ENCODE measurements at places on chromosomes 3 and 15.
A peak's percentile ranks its signal among the peaks of the same experiment; 100 is the strongest.

DNA sequence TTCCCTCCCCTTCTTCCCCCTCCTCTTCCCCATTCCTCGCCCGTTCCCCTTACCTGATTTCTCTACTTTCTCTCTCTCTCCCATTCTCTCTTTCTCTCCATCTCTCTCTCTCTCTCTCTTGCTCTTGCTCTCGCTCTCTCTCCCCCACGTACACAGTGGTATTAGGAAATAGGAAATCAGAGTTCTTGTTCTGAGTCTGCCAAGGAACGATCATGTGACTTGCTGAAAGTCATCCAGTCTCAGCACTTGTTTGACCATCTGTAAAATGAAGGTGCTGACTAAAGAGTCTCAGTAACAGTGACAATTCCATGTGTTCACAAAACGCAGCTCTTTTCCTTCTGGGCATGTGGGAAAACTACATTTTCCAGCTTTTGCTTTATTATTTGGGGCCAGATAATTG lies 445.0 kb upstream of the TGFBR2 start:
- DNase-seq: no peak

GRCh38 chr3:50559702-50560101 lies 7.8 kb downstream of the C3orf18 start:
- DNase-seq: no peak

GRCh38 chr3:120469882-120470301 lies 19.1 kb upstream of the FSTL1 start:
- DNase-seq: no peak

GRCh38 chr3:10000686-10001085 lies 14.0 kb upstream of the EMC3 start:
- DNase-seq: no peak

GRCh38 chr15:38683382-38684242 lies 119.0 kb upstream of the RASGRP1 start:
- peak; percentile 47 for DNase-seq

DNA sequence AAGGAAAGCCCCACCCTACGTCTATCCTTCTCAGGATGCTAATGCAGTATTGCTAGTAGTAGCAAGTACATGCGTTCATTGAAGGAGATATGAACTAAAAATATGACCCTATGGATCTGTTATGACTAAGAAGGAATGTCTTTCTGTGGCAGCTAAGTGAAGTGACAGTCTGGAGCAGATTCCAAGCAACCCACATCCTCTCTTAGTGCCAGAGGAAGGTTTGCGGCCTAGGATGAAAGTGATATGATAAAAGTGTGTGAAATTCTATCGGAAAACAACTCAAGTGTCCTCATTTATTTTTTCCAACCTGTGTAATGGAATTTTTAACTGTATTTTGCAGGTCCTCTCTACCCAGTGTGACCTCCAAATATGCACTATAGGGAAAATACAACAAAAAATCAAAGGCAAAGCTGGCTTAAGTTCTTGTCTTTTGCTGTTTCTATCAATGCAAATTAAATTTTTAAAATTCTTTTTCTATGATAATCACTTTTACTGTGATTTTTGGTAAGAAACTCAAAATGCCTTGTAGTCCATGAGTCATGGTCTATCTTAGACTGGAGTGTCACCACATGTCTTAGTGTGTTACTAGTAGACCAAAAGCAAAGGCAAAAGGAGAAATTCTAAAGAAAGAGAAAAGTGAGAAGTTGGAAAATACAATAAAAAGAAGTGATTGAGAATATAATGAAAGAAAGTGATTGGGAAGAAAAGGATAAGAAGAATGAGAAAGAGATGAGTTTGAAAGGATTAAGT lies 161.2 kb upstream of the TMCO5A start:
- no peak for DNase-seq

DNA sequence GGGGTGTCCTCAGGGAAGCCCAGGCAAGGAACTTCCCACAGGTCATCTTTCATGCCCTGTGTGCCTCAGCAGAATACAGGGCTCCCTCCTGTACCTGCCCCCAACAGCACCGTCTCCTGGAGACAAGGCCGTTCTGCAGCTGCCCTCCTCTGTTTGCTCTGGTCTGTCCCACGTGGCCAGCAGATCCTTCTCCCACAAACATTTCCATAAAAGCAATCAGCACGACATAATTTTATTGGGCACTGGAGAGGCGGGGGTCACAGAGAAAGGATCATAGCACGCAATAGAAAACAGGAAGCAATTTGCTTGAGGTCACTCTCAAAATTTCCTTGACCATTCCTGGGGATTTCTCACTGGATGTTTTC lies 29.4 kb downstream of the STARD5 start:
- no peak for DNase-seq

- DNase-seq: no peak
Measured at GRCh38 chr15:55824857-55825613, 82.1 kb upstream of the PRTG start.

DNA sequence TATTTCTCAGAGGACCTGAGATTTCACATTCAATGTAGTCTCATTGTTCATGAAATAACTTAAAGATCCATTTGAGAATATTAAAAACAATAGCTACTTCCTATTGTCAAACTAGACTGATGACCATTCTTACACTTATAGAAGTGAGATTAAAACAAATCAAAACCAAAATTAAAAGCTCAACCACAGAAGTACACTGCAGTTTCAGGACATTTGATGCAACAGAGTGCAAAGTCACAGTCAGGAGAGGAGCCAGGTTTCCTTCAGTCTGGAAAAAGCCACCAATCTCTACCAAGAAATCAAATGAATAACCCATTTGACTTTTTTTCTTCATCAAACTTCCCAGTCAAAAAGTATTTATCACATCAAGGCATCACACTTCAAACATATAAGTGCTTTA lies 5.5 kb downstream of the CCPG1 start:
- DNase-seq: no peak

- DNase-seq: no peak
Measured at GRCh38 chr3:185308126-185308754, 54.4 kb upstream of the EHHADH start.

GRCh38 chr15:60989696-60990095 lies 239.4 kb downstream of the RORA start:
- DNase-seq: no peak

DNA sequence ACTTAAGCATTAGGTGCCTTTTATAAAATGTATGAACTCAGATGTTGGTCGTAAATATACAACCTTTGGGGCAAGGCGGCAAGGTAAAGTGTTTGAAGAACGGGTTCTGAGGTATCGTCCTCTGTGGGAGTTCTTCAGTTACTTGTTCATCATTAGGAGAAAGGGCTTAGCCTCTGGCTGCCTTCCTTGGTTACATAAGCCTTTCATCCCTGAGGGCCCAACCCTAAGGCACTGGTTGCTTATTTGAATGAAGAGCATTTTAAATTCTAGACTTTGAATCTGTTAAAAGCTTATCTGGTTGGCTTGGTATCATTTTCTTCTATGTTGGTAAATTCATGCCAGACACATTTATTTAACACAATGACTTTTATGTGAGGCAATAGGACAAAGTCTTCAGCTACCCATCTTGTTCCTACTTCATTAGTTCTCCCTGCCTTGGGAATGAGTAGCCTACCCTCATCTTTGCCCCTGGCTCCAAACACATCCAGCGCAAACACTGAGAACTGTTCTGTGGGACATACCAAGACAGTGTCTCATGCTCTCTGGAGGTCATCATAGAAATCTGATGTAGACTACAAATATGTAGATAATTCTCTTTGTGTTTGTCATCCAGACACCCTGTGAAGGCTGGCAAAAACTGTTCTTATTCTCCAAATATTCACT lies 12.4 kb upstream of the CCDC80 start:
- no peak for DNase-seq

Measured in activated T-helper 9 cell treated with anti-CD3 and anti-CD28 coated beads, Interleukin-2, amount 50 U/mL, for 16 hours (primary cell).